ENCODE measurements at places on chromosomes 3 and 15.

DNA sequence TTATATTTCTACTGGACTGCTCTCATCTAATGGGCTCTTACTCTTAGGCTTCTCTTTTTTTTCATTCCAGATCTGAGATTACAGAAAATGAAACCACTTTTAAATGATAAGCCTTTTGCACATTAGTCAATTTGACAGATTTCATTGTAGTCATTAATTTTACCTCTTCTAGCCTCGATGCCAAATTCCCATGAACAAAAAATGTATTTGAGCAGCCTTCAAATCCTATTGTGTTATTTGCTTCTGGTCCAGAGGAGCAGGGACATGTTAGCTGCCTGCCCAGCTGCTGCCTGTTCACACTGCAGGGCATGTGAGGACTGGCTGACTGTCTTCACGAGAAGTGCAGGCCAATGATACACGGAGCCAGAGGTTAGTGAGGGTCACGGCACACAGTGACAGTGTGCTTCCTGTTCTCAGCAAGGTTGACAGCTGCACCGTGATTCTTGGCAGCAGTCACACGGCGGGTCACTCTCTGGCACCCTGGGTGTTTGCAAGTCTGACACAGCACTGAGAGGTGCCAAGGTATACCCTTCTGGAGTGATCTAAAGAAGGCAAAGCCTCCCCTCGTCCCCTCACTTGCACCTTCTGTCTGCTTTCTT, 40.8 kb downstream of the KAT2B start:
- no peak for DNase-seq

- DNase-seq, result no peak
These were observed 244.5 kb downstream of the CACNA2D3 start for GRCh38 chr3:54366839-54367238.

GRCh38 chr3:114685161-114685560, 391.3 kb downstream of the TIGIT start:
- no peak for DNase-seq

- no peak for DNase-seq
These were observed 52.7 kb downstream of the MITF start for GRCh38 chr3:69791919-69792399.

DNA sequence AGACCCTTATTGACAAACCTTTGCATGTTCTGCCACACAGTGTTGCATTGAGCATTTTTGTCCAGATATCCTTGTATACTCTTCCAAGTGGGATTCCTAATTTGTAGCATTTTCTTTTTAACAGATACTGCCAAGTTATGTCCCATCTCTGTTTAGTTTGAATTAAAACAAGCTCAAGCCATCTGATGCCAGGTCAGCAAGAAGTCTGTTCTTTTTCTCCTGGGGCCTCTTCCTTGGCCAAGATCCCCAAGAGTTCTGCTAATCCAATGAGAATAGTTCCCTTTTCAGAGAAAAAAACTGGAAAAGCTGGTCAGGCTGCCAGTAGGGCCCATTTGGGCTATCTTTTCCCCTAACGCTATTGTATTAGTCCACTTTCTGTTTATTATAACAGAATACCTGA, 29.8 kb downstream of the GLDN start:
- no peak for DNase-seq

DNA sequence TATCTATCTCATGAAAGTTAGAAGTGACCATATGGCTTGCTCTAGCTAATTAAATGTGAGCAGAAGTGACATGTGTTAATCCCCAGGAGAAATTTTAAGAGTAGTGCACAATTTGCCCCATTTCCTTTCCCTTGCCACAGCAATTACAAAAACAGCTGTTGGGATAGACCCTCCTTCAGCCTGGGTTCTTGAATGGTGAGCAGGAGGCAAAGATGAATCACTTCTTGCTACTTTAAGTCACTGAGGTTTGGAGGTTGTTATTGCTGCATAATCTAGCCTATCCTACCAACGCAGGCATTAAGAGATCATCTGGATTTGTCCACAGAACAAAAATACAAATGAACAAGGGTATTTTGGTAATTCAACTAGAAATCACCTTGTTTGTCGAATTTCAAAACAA, 51.7 kb upstream of the CAPN7 start:
- no peak for DNase-seq
